Left lung (tissue), 14 donors: ENCODE measurements at places on chromosomes 5 and 9. TPM values are rescaled to one million over a fixed set of nuclear protein-coding genes. Genes with fewer than 3 reads are reported as not detected.

The BAAT gene
- 18.6 TPM for total RNA-seq

The GFI1B gene
- total RNA-seq = 0.90 TPM

The CCL28 gene
- 6.4 TPM for total RNA-seq

The LSM11 gene
- total RNA-seq = 3.0 TPM

- DNase-seq = peak; percentile 46
- H3K4me1 ChIP-seq = peaks cover 67% of the 10 kb centered on the region
- H3K4me3 ChIP-seq = peak overlapping the region; percentile 95
Measured at GRCh38 chr5:54520438-54520846, 2.9 kb downstream of the SNX18 start.

GRCh38 chr5:149982505-149982904, 17.9 kb downstream of the TIGD6 start:
- no peak overlapping the region for H3K4me3 ChIP-seq
- no peak overlapping the region for H3K27ac ChIP-seq
- H3K27me3 ChIP-seq = no peaks in the 10 kb centered on the region
- peaks cover 57% of the 10 kb centered on the region for H3K36me3 ChIP-seq

GRCh38 chr9:112629671-112630485, 88.0 kb downstream of the INIP start:
- H3K27ac ChIP-seq = no peak overlapping the region
- no peak overlapping the region for H3K4me3 ChIP-seq
- no peaks in the 10 kb centered on the region for H3K27me3 ChIP-seq
- H3K4me1 ChIP-seq = no peaks in the 10 kb centered on the region

- no peak for DNase-seq
- H3K4me3 ChIP-seq = no peak overlapping the region
- H3K27me3 ChIP-seq = no peaks in the 10 kb centered on the region
- no peak overlapping the region for H3K27ac ChIP-seq
- H3K4me1 ChIP-seq = no peaks in the 10 kb centered on the region
- no peaks in the 10 kb centered on the region for H3K36me3 ChIP-seq
Measured at GRCh38 chr9:97717866-97718265, 20.7 kb upstream of the XPA start.

- DNase-seq = no peak
- H3K27me3 ChIP-seq = no peaks in the 10 kb centered on the region
- no peaks in the 10 kb centered on the region for H3K4me1 ChIP-seq
- no peak overlapping the region for H3K4me3 ChIP-seq
Measured at GRCh38 chr9:12681620-12682019, 11.6 kb upstream of the TYRP1 start.

DNA sequence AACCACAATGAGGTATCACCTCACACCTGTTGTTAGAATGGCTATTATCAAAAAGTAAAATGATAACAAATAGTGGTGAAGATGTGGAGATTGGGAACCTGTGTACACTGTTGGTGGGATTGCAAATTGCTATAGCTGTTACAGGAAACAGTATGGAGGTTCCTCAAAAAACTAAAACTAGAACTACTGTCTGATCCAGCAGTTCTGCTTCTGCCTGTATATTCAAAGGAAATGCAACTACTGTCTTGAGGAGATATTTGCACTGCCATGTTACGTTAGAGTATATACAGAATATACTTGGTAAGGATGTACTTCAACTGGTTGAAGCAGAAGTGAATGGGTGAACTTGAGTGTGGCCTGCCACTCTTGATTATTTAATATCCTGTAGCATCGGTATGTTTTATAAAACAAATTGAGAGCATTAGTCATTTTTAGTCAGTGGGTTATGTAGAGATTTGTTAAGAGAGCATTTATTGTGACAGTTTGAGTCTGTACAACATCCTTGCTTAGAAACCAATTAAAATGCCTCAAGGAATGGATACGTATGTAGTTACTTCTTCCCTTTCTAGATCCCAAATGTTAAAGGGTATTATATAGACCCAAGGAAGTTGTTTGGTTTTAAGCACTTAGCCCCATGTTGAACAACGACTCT, 37.5 kb downstream of the ZCCHC7 start:
- H3K36me3 ChIP-seq = no peaks in the 10 kb centered on the region
- H3K27ac ChIP-seq = no peak overlapping the region
- no peaks in the 10 kb centered on the region for H3K4me1 ChIP-seq

GRCh38 chr5:99587983-99588382, 659.2 kb upstream of the CHD1 start:
- no peak overlapping the region for H3K27ac ChIP-seq
- no peaks in the 10 kb centered on the region for H3K4me1 ChIP-seq
- H3K4me3 ChIP-seq = no peak overlapping the region
- H3K36me3 ChIP-seq = no peaks in the 10 kb centered on the region
- no peaks in the 10 kb centered on the region for H3K27me3 ChIP-seq
